ENCODE measurements at places on chromosomes 6 and 20.

- peak; percentile 43 for DNase-seq
Measured at GRCh38 chr6:89792881-89793280, 26.7 kb downstream of the MDN1 start.

DNA sequence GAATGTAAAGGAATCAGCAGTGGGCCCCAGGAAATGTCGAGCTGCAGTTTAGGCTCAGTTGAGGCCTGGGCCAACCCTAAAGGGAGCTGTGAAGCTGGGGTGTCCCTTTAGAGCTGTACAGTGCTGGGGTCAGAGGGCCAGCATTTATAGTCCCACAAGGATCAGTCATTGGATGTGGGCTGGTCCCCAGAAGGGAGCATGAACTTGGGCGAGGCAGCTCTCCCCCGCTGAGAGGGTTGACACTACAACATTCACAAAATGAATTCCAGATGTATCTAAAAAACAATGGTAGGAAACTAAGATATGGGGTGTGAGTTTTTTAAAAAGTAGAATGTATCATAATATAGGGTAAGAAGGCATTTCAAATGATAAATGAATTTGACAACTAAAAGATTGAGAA, 29.7 kb upstream of the TMX4 start:
- DNase-seq: no peak

GRCh38 chr6:125307964-125308615, 6.3 kb upstream of the HDDC2 start:
- DNase-seq: peak; percentile 11

DNA sequence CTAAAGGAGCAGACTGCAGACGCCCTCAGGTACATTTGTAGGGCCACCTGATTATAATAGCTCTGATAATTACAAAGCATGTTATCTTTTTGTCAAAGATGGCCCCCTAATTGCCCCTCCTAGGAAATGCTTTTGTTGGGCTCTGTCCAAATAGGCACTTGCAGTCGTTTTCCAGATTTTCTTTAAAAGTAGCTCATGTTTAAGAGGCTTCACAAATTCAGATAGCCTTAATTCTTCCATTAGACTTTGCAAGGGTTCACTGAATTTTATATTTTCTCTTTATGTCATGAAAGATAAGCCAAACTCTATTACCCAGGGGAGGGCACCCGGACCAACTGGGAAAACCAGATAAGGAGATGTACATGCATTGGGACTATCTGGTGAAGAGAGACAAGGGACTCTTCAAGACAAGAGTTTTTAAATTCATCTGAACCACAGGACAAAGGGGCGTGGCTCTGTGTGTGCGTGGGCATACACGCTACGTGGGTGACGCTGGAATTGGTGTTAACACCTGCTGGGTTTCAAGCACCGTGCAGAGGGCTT, 95.6 kb downstream of the TOX2 start:
- peak; percentile 97 for DNase-seq

- no peak for DNase-seq
Measured at GRCh38 chr6:17388365-17388764, 5.0 kb upstream of the CAP2 start.

DNA sequence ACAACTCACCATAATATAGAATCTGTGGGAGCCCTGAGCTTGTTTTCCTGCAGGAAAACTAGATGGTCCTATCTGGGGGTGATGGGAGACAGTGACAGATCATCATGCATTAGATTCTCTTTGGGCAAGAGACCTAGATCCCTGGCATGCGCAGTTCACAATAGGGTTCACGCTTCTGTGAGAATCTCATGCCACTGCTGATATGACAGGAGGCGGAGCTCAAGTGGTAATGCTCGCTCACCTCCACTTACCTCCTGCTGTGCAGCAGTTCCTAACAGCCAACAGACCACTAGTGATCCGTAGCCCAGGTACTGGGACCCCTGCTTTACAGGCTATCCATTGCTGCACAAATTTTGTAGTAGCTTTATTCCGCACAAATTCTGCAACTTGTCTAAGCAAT, 84.5 kb downstream of the HIVEP2 start:
- DNase-seq: no peak

GRCh38 chr6:148177589-148178233, 164.9 kb upstream of the SASH1 start:
- no peak for DNase-seq

DNA sequence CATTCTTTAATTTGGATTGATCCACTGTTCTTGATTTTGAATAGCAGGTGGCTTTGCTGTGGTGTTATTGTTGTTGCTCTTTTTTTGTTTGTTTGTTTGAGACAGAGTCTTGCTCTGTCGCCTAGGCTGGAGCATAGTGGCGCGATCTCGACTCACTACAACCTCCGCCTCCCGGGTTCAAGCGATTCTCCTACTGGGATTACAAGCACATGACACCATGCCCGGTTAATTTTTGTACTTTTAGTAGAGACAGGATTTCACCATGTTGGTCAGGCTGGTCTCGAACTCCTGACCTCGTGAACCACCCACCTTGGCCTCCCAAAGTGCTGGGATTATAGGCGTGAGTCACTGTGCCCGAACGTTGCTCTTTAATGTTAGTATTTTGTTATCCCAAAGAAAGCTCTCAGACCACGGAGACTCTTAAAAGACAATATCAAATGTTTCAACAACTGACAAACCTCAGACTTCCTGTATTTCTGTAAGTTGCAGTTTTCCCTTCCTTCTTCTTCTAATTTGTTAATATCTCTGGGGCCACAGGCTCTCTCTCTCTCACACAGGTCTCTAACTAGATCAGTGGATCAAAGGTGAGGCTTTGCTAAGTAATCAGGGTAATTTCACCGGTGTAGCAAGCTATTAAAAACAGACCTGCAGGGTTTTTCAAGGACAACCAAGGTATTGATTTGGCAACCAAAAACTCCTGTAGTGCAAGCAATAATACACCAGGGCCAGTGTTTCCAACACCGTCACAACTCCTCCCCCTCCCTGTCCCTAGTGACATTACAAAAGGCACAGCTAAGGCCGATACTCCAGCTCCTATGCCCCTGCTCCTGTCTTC, 48.8 kb upstream of the ZNF217 start:
- DNase-seq: no peak

DNA sequence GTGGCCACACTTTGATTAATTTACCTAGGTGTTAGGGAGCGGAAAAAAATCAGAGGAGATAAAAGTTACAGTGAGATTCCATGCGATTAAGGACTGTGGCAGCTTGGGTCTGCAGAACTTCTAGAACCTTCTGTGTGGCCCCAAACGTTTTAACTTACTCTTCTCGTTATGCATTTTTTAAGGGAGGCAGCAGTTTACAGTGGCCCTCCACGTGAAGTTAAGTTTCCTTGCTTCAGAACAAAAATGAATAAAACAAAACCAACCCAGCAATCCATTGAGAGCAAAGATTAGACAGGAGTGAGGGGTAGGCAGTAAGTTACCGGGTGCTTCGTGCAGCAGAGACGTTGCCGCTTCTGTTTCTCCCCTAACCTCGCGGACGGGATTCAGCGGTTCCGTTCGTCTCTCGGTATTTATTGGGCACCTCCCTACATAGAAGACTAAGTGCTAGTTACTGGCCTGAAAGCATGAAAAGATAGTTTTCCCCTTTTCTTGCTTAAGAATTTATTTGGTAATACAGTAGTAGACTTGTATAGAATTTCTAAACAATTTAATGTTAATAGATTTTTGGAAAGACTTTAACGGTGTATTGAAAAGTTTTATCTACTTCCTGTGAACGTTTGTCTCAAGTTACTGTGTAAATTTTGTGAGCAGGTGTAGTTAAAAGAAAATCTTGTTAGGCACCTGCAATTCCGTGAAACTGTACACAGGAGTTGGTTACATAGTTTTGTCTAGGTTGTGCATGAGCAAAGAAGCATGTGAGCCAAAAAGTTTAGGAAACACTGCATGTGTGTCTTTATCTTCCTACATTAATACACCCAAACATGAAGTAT, 1.1 kb downstream of the BAG2 start:
- DNase-seq: peak; percentile 41

DNA sequence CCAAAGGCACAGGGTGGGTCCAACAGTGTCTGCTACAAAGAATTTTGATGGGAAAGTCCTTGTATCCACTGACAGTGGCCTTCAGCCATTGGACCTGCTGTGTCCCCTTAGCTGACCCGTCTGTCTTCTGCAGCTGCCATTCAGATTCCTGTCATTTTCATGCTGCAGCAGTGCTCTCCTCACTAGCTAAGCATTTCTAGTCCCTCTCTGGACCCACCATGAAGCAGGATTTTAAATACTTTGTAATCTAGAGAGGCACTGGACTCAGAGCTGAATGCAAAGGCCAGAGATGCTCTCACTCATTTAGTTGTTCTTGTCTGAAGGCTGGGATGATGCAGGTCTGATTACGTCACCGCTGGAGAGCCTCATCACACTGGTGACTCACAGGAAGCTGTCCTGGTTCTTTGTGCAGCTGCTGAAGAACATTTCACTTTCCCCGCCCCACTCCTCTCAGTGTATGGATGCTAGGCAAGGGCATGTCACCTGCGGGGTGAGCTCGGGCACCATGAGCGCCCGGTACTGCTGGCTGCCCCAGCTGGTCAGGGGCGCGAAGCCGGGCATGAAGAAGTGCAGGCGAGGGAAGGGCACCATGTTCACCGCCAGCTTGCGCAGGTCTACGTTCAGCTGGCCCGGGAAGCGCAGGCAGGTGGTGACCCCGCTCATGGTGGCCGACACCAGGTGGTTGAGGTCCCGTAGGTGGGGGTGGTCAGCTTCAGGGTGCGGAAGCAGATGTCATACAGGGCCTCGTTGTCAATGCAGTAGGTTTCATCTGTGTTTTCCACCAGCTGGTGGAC, 19.4 kb upstream of the TUBB2A start:
- no peak for DNase-seq

DNA sequence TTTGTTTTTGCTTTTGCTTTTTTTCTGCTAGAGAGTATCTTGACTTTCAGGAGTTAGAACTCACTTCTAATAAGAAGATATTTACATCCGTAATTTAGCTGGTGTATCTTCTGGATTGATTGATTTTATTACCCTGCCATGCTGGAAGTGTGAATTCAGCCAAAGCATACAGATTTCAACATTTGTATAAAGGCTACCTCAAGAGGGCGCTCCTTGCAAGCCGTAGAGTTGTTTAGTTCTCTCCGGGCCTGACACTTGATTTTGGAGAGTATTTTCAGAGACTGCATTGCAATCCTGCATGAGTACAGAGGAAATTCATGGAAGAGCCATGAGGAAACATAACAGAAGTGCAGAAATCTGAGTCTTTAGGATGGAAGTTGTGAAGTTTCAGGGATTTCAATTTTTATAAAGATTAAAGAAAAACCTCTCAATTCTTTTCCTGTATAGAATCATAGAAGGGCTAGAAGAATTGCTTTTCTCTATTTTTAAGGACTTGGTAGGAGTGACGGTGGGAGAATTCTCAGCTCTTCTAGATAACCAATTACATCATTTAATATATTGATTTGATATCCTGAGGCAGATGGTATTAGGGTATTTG, 66.7 kb upstream of the TIAM2 start:
- DNase-seq: peak; percentile 54

GRCh38 chr6:169205176-169206160, 48.2 kb downstream of the THBS2 start:
- DNase-seq: no peak

DNA sequence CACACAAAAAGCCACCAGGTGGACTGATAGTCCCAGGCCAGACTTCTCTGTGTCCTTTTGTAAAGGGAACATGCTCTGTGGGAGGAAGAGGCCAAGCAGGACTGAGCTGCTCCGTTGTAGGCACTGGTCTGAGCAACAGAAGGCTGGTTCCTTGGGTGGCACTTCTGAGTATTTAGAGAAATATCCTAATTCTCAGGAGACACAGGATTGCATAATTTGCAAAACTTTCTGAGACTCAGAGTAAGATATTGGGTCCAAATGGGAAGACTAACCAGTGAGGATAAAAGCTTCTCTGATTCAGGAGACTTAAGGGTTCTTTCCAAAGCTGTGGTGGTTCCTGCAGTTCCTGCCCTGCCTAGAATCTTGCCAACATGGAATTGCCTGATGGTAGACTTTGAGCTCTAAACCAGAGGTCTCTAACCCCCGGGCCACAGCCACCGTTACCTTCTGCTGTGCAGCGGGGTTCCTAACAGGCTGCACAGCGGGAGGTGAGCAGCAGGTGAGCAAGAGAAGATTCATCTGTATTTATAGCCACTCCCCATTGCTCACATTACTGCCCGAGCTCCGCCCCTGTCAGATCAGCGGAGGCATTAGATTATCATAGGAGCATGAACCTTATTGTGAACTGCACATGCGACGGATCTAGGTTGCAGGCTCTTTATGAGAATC, 107.0 kb downstream of the OLIG3 start:
- DNase-seq: no peak

GRCh38 chr20:9374072-9374471, 140.3 kb upstream of the LAMP5 start:
- DNase-seq: no peak

DNA sequence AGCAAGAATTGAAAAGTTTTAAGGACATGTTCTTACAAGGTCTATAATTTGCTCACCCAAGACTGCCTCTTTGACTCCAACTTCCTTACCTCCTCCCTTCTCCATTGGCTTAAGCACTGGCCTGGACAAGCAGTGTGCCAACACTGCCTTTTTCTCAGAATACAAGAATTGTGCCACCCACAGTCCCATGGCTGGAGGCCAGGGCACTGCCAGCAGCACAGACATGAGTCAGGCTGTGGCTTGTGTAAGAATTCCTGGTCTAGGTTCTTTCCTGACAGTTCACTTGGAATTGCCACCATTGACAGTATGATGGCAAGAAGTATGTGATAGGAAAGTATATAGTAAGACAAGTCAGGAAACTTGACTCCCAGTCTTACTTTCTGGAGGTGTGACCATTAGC, 202.7 kb upstream of the MARCKS start:
- DNase-seq: no peak

DNA sequence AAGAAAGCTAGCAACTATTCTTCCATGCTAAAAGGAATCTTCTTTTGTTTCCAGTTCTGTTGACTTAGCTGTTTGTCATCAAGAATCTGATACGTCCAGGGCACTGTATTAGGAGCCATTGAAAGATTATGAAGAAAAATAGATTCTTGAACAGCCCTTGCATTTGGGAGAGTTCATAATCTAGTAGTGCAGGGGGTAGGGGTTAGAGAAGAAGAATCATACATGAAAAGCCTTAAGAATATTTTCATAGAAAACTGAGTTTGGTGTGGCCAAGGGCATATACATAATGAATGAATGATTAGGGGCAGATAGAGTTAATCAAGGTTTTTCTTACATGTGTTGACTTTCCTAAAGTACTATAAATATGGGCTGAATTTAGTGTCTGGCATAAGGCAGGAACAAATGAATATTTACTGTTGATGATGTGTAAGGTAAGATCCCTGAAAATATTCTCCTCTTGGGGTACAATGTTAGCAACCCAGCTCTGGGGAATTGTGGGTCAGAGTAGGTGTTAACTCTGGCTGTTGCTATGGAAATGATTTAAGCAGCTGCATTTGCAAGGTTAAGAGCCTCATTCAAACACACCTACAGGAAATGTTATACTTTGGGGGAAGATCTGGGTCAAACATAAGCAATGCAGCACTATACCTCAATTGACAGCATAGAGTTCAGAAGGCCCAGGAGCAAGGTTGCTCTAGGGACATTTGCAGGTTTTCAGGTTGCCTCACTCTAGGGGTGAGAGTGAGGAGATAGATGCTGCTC, 667.3 kb upstream of the CITED2 start:
- no peak for DNase-seq

All from NCI-H1105 treated with DMSO at 0.1 percent for 48 hours (cell line).